Activated CD4-positive, alpha-beta T cell treated with anti-CD3 and anti-CD28 coated beads, Interleukin-2, amount 50 U/mL, for 24 hours (primary cell): ENCODE measurements at places on chromosomes 2 and 18.

DNA sequence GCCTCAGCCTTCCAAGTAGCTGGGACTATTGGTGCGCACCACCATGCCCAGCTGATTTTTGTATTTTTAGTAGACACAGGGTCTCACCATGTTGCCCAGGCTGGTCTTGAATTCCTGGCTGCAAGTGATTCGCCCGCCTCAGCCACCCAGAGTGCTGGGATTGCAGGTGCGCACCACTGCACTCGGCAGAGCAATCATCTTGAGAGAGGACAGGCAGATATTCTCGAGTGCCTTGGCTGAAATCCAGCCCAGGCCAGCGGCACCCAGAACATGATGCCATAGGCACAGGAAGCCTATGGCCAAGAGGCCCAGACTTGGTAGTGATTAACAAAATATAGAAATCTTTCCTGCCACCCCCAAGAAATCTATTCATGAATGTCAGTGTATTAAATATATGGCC lies 58.0 kb upstream of the PEX13 start:
- DNase-seq = no peak

GRCh38 chr2:138962686-138963085 lies 182.5 kb upstream of the NXPH2 start:
- no peak for DNase-seq

DNA sequence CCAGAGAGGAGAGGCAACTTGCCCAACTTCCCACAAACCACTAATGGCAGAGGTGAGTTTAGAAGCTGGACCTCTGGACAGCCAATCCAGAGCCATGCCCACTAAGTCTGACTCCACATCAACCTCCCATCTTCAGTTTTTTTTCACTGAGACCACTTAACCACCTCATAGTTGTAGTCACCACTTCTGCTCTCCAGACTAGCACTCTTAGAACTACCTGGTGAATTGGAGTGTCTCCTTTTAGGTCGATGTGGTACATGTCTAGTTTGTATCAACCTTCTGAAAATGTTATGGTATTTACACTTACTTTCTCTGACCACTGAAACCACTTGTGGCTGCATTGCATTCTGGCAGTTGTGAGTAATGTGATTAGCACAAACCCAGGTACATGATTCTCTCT lies 743.6 kb upstream of the FANCL start:
- DNase-seq = no peak

- no peak for DNase-seq
Observed at GRCh38 chr2:241926541-241927311, 57.2 kb downstream of the RTP5 start.

GRCh38 chr2:56008661-56009431 lies 85.3 kb upstream of the EFEMP1 start:
- no peak for DNase-seq

- no peak for DNase-seq
Observed at GRCh38 chr2:224145751-224146355, 106.8 kb upstream of the SERPINE2 start.

- DNase-seq = no peak
Observed at GRCh38 chr2:105521176-105521575, 122.3 kb upstream of the FHL2 start.
